RPMI7951 (cell line): ENCODE measurements at places on chromosomes 6 and 20. TPM values are rescaled to one million over a fixed set of nuclear protein-coding genes. Genes with fewer than 3 reads are reported as not detected.

- DNase-seq, result no peak
Observed at GRCh38 chr6:18420328-18420727, 33.2 kb downstream of the RNF144B start.

DNA sequence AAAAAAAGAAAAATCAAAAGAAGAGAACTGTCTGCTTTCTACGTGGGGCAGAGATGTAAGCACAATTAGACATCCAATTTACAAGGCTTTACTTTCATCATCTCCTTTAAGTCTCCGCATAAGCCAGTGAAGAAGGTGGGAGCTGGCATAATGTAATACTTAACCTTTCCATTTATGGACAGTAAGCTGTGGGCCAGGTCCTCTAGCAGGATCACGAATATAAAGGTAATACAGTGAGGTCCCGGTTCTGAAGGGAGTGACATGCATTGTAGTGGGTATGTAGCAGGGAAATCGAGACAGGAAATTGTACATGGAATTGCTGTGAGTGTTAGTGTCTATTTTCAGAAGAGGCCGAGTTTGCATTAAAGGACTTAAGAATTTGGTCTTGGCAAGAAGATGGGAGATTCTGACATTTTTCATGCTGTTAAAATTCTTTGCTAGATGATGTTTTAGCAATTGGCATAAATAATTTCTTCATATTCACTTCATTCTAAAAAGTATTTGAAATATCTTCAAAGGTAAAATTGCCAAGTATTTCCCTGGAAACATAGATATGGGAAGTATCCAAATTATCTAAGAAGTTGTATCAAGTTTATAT lies 20.4 kb upstream of the POPDC3 start:
- no peak for DNase-seq

DNA sequence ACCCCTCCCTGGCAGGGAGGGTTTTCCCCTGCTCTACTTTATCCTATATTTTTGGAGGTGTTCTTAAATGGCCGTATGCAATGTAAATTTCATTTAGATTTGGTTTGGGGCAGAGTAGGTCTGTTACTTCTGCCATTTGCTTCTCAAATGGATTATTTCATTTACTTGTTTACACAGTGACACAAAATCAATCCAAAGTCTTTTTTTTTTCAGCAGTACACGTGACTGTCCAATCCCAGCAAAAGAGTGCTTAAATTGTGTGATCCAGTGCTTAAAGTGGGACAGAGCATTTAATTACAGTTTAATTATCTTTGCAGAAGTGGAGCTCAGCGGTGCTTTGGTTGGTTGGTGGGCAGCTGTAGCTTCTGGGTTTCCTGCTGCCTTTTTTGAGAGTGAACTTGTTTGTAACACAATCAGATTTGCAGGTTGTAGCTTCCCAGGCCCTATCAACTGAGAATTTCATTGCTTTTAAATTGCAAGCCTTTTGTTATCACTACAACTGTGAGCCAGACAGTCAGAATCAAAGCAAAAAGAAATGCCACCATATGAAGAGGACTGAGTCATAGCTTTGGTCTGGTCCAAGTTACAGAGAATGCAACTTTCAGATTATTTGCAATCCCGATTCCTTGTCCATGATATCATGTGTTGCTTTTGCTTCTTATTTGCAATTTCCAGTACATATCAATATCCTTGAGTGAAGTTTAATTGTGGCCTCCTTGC lies 216.9 kb downstream of the DOK5 start:
- DNase-seq, result no peak

DNA sequence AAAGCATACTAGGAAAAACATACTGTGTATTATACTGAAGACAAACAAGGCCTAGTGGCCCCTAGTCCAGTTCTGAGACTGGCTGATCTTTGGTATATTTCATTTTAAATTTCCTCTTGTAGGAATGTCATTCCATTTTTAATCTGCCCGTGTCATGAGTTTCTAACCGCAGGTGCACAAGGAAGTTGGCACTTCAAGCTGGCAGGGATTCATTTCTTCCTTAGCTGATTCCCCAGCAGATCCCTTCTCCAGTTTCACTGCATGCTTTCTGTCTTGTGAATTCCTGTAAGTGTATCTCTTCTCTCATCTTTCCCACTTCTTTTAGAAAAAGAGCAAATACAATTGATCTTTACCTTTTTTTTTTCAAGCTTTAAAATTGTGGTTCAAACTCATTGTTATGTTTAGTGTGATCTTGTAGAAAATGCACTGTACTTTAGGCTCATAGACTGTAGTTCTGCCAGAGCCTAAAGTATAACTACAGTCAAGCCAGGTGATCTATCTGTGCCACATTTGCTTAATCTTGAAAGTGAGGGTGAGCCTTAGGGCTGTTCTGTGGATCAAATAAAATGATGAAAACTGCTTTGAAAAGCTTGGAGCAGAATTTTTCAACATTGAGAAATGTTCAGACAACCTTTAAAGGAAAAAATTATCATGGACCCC lies 37.0 kb downstream of the RNF217 start:
- DNase-seq, result no peak

GRCh38 chr6:98041056-98041455 lies 758.0 kb upstream of the MMS22L start:
- DNase-seq, result no peak

DNA sequence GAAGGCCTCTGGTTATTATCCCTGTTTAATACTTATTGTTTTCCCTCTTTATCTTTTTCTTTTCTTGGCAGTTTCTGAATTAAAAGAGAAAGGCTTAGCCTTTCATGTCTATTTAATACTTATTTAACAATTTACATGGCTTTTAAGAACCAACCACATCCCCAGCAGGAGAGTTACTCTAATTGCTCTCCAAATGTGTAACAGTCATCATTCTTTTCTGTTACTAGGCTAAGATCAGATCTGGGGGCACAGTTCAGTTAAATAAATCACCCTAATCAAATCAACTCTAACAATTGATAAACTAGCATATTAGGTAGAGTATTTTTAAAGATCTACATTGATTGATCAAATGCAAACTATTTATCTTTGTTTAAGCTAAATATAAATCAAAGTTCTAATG lies 54.1 kb upstream of the NT5E start:
- no peak for DNase-seq

DNA sequence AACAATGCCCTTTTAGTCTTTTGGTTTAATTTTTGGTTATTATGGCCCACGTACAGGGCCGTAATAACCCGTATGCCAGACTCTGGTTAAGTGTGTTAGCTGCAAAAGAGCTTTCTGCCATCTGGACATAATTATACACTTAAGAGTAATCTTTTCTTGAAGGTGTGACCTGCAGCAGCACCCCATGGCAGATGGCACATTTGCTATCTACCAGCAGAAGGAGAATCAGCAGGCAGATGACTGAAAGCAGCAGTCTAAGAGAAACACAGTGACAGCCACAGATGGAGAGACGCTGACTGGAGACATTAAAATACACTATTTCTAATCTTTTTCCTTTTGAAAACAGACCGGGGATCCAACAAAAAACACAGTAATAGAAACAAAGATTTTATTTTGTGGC lies 18.7 kb downstream of the ASF1A start:
- no peak for DNase-seq

- peak; percentile 63 for DNase-seq
Observed at GRCh38 chr6:15247500-15248450, 1.9 kb downstream of the JARID2 start.

- DNase-seq, result no peak
Observed at GRCh38 chr6:41758641-41759035, 11.4 kb upstream of the PGC start.

The PGC gene
- total RNA-seq, result not detected in 2 replicates

The PNPLA1 gene
- total RNA-seq, result not detected in 2 replicates

The TFB1M gene
- 20.3 and 22.3 TPM in 2 replicates for total RNA-seq

The TRIM15 gene
- total RNA-seq, result not detected in 2 replicates
